Ovary (tissue), 10 donors: ENCODE measurements at places on chromosomes 16 and 17. TPM values are rescaled to one million over a fixed set of nuclear protein-coding genes. Genes with fewer than 3 reads are reported as not detected.

The TERB1 gene
- total RNA-seq: not detected

- no peak overlapping the region for H3K27ac ChIP-seq
- H3K4me1 ChIP-seq: peaks cover 1% of the 10 kb centered on the region
- H3K36me3 ChIP-seq: no peaks in the 10 kb centered on the region
- no peaks in the 10 kb centered on the region for H3K27me3 ChIP-seq
Observed at GRCh38 chr16:81586977-81587625, 142.5 kb downstream of the CMIP start.

GRCh38 chr17:81396722-81397313 lies 1.6 kb downstream of the BAHCC1 start:
- no peaks in the 10 kb centered on the region for H3K36me3 ChIP-seq
- H3K27ac ChIP-seq: peak overlapping the region; percentile 87
- no peaks in the 10 kb centered on the region for H3K27me3 ChIP-seq
- H3K4me3 ChIP-seq: peak overlapping the region; percentile 75
- no peak for DNase-seq

DNA sequence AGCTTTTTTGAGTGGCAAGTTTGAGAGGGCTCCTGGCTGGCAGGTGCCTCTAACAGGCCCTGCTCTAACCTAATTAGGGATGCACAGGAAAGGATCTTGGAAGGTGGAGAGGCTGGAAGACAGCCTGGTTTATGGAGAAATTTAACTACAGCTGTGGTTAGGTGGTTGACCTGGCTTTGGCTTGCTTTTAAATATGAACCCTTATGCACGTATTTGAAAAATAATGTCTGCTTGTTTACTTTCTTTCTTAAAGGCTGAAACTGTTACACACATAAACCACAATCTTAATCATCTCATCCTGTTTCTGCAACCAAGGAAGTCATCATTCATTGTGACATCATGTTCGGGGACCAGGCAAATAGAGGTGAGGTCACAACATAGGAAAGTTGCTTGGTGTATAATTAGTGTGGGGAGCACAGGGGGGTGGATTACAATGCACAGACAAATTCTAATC lies 23.1 kb upstream of the DHRS13 start:
- peaks cover 2% of the 10 kb centered on the region for H3K4me1 ChIP-seq
- DNase-seq: no peak
- H3K36me3 ChIP-seq: no peaks in the 10 kb centered on the region
- H3K27me3 ChIP-seq: no peaks in the 10 kb centered on the region
- no peak overlapping the region for H3K4me3 ChIP-seq

DNA sequence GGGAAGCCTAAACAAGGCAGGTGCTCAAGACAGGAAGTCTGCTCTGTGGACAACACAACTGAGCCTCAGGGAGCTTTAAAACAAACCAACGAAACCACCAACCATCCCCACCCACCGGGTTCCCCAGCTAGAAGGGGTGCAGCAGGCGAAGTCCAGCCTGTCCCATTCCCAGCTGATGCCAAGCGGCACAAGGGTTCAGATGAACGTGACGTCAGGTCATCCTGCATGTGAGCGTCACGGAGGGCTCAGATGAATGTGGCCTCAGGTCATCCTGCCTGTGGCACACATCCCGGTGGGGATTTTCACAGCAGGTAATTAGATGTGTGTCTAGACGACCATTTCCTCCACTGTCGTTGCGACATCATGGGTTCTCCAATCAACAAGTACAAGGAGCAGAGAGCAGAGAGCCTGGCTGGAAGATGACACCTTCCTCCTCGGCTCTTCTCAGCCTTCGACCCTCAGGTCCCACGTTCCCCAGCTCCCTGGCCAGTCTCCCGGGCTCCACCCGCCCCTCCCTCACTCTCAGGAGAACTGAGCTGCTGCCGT lies 246.5 kb downstream of the FOXL1 start:
- no peak overlapping the region for H3K4me3 ChIP-seq
- H3K27me3 ChIP-seq: no peaks in the 10 kb centered on the region
- no peaks in the 10 kb centered on the region for H3K36me3 ChIP-seq
- no peak overlapping the region for H3K27ac ChIP-seq
- DNase-seq: no peak
- H3K4me1 ChIP-seq: no peaks in the 10 kb centered on the region
